ENCODE measurements at places on chromosomes 2 and 18.

DNA sequence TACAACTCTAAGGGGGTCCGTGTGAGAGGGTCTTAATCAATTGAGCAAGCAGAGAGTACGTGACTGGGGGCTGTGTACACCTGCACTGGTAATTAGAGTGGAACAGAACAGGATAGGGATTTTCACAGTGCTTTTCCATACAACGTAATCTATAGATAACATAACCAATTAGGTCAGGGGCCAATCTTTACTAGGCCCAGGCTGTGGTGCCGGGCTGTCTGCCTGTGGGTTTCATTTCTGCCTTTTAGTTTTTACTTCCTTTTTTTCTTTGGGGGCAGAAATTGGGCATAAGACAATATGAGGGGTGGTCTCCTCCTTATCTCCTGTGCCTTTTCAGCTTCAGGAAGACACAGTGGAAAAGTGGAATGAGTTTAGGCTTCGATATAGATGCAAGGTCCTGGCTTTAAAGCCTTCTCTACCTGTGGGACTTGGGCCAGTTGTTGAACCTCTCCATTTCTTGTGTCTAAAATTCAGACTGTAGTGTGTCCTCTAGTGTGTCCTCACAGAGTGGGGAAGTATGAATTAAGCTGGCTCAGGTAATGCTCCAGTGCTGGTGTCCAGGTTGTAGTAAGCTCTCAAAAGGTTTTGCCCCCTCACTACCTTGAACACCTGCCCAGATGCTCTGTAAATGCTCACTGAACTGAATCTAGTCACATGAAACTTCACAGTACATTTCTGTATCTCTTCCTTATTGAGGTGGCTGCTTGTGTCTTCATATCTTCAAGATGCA lies 422.8 kb downstream of the SETBP1 start:
- no peak for DNase-seq

GRCh38 chr2:174438146-174438886 lies 42.8 kb downstream of the SCRN3 start:
- no peak for DNase-seq

GRCh38 chr18:22275706-22276333 lies 106.4 kb downstream of the GATA6 start:
- DNase-seq = no peak

DNA sequence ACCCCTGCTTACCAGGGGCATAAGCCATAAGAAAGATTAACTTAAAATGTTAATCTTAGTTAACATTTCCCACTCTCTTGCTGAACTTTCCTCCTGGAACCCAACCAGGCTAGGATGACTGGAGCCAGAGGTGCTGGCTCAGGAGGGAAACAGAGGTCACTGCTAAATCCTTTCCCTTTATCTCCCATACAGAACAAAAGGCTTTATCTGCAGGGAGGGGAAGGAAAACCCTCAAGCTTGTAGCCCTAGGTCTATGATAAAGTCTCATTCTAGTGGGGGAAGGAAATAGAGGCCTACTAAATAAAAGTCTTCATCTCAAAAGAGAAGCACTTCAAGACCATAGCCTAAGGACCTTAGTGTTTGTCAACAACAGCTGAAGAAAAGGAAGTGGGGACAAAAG lies 18.6 kb downstream of the HIBCH start:
- no peak for DNase-seq

DNA sequence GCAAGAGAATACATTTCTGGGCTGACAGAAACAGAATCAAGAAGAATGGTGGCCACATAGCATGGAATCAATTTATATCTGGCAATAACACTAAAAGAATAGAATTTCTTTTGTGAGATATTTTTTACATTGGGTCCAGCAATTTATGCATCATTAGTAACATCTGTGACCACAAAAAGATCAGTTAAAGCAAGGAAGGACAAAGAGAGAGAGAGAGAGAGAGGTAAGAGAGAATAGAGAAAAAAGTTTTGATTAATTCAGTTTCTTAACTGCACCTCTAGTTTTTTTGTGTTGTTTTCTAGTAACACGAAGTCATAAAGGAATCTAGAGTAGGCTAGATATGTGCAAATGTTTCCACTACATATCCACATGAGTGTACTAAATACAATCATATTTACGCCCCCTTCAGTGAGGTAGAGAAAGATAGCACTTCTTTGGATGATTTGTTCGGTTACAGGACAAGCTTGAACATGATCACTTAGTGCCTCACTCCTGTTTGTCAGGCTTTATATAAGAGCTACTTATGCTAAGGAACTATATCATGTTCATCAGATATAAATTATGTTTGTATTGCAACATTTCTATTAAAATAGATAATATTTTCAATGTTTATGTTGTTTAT lies 247.4 kb upstream of the COL3A1 start:
- no peak for DNase-seq

DNA sequence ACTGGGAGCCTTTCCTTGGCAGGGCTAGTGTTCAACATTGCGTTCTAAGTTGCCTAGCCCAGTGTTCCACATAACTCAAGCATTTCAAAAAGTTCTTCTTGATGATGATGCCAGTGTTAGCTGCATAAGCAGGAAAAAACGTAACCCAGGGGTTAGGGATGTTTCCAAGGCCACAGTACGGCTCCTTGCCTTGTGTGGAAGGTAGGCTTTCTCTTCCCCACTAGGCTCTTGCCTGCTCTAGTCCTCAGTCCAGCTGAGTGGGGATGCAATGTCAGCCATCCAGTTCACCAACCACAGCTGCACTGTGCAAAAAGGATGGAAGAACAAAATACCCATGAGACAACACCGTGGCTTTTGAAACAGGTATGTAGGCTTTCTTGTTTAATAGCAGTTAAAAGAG lies 28.0 kb upstream of the CYP26B1 start:
- DNase-seq = no peak

DNA sequence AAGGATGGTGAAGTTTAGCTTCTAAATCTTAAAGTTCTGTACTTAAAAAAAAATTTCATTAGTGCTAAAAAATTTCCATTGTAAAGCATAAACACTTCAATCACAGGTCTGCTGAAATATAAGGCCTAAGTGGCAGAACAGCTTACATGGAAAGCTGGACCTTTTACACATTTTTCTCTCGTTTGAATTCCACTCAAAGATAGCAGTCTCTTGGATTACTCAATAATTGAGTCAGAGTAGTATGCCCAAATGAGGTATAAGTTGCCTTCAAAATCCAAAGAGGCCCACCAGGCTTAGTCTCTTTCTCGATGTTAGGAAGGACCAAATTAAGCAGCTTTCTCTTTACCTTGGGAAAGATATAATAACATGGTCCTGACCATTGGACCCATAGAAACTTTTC lies 220.4 kb upstream of the CWC22 start:
- DNase-seq = no peak

GRCh38 chr2:73984922-73985307 lies 205 bp downstream of the TET3 start:
- peak; percentile 5 for DNase-seq

- DNase-seq = no peak
These were observed 12.6 kb downstream of the RNF149 start for GRCh38 chr2:101295895-101296294.

- DNase-seq = no peak
These were observed 176.7 kb upstream of the SLC8A1 start for GRCh38 chr2:40628556-40628955.

DNA sequence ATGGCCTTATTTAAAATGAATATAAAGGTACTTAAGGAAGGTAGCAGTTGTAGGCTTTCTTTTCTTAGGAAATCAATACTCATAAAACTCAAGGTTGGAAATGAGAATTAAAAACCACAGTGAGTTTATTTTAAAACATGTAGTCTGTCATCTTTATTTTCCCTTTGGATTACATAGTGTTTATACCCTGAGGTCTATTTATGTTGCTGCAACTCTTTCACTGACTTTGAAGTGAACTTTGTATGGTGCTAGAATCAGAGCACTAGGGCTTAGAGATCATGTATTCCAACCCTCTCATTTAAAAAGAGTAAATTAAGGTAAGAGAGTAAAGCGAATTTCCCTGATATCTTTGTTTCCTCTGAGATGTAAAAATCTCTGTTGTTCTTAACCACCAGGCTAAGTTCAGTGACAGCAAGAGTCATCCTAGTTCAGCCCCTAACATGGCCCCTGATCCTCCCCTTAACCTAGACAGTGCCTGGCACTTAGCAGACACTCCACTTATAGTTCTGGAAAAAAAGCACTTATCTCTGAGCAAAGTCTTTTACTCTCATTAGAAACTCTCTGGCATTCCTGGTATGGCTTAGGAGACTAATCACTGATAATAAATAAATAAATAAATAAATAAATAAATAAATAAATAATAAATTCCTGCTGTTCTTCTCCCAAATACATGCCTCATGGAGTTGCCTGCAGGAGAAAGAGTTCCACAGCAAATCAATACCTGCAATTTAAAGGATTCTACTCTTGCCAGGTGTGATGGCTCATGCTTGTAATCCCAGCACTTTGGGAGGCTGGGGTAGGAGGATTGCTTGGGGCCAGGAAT lies 33.0 kb upstream of the PPP1R1C start:
- DNase-seq = no peak

DNA sequence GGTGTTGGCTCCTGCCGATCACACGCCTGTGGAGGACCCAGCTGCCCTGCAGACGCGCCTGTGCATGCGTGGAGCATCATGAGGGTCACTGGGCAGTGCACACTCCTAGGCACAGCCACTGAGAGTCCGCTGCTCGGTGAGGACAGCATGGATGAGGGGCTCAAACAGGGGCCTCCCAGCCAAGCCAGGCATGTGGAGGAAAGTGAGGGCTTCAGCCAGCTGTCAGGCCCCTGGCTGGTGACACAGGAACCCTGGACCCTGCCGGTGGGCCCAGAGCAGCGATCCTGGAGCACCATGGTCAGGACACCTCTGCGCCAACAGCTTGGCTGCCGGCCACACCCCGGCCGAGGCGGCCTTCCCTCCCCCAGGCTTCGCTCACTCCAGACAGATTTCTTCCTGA lies 171.2 kb downstream of the RTP5 start:
- DNase-seq = no peak

DNA sequence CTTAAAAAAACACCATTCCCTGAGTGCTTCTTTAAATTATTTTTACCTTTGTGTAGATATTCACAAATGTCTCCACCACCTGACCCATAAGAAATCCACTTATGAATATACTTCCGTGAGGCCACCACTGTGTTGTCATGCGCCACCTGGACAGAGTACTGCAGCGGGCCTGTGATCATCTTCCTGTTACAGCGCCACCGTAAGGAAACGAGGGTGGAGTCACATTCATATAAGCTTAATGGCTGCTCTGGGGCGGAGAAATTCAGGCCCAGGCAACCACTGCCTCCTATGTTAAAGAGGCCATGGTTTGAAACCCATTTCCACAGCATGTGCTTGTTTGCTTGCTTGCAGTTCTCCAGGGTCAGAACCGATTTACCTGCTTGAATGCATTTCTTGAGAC lies 17.7 kb downstream of the PLA2R1 start:
- no peak for DNase-seq

DNA sequence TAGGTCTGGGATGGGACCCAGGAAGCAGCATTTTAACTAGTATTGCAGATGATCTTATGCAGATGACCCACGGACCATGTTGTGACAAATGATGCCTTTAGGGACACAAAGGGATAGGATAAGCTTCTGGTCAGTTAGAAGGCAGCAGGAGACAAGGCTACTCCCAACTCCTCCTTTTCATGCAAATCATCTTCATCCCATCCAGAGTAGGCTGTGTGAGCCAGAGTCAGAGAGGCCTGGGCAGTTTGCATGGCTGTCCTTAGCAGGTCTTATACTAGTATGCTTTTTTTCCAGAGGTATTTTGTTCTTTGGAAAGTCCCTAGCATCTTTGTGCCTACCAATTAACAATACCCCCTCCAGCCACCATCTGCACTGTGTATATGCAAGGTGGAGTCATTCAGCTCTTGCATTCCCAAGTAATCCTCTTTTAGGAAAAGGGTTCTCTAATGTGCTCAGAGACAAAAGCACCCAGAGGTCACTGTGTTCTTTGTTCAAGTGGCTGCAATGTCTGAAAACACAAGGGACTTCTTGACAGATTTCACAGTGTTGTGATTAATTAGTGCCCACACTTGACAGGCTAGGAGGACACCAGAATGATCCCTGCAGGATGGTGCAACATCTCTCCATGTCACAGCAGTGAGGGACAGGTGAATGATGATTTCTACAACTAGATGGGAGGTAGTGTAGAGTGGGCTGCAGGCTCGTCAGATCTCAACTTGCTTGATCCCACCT lies 225.8 kb downstream of the NCKAP5 start:
- DNase-seq = no peak

- no peak for DNase-seq
These were observed 153.3 kb downstream of the EML6 start for GRCh38 chr2:54876764-54877163.

- no peak for DNase-seq
These were observed 10.0 kb upstream of the GCA start for GRCh38 chr2:162333968-162334367.

DNA sequence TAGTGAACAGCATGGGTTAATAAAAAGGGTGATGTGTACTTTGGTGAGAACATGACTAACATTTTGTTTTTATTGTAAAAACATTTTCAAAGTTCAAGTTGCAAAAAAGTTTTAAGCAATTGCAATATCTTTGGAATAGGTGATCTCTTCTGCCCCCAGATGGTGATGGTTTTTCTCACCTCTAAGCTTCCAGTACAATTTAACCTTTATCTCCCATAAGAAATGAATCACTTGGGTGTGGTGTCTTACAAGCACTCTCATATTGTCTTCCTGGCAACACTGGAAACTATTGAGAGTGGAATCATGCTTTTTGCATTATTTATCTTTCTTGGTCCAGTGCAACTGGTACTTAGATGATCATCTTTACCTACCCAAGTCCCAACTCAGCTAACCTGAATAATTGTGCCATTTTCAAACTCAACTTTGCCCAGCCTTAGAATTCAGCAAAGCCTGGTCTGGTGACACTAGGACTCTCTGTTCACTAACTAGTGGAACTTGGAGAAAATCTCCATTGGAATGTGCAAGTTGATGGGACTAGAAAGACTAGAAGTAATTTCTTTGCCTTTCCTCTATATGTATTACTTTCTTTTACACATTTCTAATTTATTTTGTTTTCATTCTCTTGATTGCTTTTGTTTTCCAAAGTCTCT lies 964.7 kb upstream of the ZEB2 start:
- no peak for DNase-seq

- no peak for DNase-seq
These were observed 186.7 kb downstream of the PARD3B start for GRCh38 chr2:204732019-204732418.

- no peak for DNase-seq
These were observed 4.0 kb downstream of the NT5DC4 start for GRCh38 chr2:112724591-112725525.

GRCh38 chr18:68839701-68840100 lies 41.8 kb downstream of the CCDC102B start:
- no peak for DNase-seq

- DNase-seq = no peak
These were observed 247.8 kb upstream of the HDAC4 start for GRCh38 chr2:239648607-239649006.

DNA sequence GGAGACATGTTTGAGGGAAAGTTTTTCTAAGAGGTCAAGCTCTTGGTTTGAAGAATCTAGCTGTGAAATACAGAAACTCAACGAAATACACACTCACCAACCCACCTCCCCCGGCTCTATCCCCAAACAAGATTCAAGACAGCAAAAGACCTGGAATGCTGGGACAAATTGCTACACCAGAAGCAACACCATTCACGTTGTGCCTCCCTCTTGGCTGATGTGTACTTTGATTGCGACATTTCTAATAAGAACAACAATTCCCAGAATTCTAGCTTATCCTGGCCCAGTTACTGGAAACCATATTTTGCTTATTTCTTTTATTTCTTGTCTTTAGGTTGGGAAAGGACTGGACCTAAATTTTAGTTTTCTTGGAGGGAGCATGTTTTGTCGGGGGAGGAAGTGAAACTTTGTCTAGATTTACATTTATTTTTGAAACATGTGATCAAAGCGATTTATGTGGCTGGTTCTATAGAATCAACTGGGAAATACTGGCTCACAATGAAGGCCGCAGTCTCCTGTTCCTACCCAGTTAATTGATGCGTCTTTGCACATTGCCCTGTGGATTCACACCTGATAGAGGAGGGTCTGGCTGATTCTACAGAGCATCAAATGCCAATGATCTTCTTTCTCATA lies 29.6 kb upstream of the LPIN1 start:
- no peak for DNase-seq

All from NCI-H1105 treated with DMSO at 0.1 percent for 48 hours (cell line).